ENCODE measurements at places on chromosomes 11 and 22. TPM values are rescaled to one million over a fixed set of nuclear protein-coding genes. Genes with fewer than 3 reads are reported as not detected.

CNIH2 gene
- polyA plus RNA-seq = not detected

CCDC73 gene
- not detected for polyA plus RNA-seq

DNA sequence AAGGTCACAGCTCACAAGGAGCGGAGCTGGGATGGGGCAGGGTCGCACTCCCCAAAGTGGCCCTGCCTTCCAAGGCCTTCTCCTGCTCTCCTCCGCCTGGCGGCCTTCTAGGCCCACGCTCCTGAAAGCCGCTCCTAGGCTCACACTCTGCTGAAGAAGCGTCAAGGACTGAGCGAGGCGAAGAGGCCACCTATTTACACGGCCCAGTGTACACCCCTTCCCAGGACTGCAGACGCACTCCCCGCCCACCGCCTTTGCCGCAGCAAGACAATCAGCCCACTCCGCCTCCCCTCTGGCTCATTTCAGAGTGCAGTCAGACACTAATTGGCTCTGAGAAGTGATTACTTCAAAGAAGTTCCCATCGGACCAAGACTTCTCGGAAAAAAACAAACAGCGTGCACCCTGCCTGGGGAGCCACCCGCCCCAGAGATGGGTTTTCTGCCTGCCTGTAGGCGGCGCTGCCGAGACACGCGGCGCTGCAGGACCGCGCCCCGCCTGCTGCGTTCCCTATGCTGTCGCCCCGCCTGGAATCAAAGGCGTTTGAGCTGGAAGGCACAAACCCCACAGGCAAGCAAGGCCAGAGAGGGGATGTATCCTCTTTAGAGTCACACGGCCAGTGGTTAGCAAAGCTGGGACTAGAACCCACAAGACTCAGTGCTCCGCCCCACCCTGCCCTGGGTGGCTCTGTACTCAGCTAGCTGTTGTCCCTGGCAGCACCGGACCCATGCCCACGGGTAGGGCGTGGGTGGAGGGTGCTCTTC is 414.8 kb downstream of the BUD13 start:
- no peak for DNase-seq

DDIAS gene
- 4.1 TPM for polyA plus RNA-seq

SIK3 gene
- polyA plus RNA-seq = 18.8 TPM

SLC22A25 gene
- polyA plus RNA-seq = not detected

DNA sequence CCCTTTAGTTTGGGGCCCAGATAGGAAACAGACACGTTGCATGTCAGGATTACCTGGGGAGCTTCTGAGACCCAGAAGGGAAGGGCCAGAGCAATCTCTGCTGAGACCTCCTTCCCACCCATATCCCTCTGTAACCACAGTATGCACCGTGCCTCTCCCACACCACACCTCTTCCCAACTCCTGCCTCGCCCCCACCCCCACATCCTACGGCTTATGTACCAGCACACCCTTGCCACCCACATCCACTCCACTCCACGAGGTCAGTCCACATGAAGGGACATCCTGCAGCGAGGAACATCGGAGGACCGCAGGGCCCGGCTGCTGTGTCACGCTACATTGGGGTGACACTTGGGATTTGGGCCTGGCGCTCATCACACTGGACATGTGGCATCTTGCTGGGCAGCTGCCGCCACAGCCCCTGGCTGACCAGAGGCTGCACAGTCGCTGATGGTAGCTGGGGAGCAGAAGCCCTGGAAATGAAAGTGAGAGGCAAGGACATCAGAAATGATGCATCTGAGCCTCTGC is 118.3 kb upstream of the LMO1 start:
- no peak for DNase-seq

DNA sequence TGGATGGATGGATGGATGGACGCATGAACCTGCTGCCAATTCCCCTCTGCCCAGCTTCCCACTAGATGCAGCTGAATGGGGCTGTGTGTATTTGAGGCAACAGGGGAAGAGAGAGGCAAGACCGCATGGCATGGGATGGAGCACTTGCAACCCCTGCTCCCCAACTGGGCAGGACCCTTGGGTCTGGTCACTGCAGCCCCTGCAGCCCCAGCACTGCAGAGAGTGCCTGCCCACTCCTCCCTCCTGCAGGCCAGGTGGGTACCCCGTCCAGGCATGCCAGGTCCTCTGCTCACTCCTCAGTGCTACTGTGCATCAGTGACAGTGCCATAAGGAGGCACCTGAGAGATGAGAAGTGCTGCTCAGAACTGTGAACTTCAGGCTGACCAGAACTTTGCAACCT is 40.3 kb downstream of the OSBPL5 start:
- DNase-seq = peak; percentile 61

DNA sequence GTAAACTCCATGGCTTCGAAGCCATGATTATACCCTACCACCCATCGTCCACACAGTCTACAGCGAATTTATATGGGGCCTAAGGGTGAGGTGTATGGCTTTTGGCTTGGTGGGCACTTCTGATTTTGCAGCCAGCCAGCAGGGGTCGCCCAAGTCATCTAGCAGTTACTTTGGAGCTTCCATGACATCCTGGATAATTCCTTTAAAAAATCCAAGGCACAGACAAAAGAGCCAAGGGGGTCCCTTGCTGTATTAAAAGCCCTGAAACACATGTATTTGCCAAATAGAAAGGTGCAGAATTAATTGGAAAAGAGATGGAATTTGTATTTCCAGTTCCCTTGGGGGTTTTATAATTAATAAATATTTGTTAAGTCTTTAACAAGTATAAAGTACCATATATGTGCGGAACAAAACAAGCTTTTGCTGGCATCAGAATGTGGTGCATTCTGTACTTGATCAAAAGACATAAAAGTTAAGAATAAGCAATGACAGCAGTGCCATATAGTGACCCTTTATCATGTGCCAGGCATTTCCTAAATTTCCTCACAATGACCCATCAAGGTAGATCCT is 132.8 kb upstream of the PITPNB start:
- DNase-seq = peak; percentile 71

- DNase-seq = peak; percentile 85
Observed at GRCh38 chr11:118152552-118153471, at the start of gene SCN4B. SCN4B (minus strand) TSS chr11:118152823; CDS start chr11:118152673, 150 bp downstream.

GRCh38 chr11:65468874-65469333 is 29.9 kb upstream of the MALAT1 start:
- no peak for DNase-seq

RASSF10 gene
- polyA plus RNA-seq = not detected

OR2AG2 gene
- polyA plus RNA-seq = not detected

E2F8 gene
- polyA plus RNA-seq = 0.05 TPM

CCDC34 gene
- 3.8 TPM for polyA plus RNA-seq

MN1 gene
- polyA plus RNA-seq = 2.1 TPM

DNA sequence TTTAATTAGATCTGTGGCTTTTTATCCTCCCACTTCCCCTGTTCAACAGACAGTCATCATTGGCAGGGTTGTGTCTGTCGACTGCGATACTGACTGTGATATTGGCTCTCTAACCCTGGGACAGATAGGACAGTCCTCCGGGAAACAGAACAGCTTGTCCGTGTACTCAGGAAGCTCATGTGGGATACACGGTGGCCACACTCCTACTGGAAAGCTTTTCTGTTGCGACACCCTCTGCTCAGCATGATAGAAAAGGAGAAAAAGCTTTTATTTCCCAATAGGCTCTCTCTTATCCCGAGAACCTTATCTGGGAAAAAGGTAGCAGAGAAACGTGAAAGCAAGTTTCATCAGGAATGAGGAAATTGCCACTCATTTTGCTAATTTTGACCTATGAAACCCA is 60.4 kb upstream of the HSPA8 start:
- DNase-seq = no peak

- no peak for DNase-seq
Observed at GRCh38 chr11:125147280-125147679, 17.3 kb upstream of the PKNOX2 start.

GRCh38 chr22:25888399-25889054 is 146.5 kb downstream of the MYO18B start:
- DNase-seq = no peak

PGA5 gene
- polyA plus RNA-seq = 0.10 TPM

RAB38 gene
- polyA plus RNA-seq = 2.1 TPM

- no peak for DNase-seq
Observed at GRCh38 chr11:93652679-93653078, 8.8 kb upstream of the CEP295 start.

GRCh38 chr11:102452461-102453301 is at the start of gene TMEM123:
TMEM123 (minus strand) TSS chr11:102452765; CDS start chr11:102452623, 142 bp downstream.
- DNase-seq = peak; percentile 87

GRCh38 chr11:59941091-59941490 is 2.9 kb downstream of the OOSP1 start:
- no peak for DNase-seq

DNA sequence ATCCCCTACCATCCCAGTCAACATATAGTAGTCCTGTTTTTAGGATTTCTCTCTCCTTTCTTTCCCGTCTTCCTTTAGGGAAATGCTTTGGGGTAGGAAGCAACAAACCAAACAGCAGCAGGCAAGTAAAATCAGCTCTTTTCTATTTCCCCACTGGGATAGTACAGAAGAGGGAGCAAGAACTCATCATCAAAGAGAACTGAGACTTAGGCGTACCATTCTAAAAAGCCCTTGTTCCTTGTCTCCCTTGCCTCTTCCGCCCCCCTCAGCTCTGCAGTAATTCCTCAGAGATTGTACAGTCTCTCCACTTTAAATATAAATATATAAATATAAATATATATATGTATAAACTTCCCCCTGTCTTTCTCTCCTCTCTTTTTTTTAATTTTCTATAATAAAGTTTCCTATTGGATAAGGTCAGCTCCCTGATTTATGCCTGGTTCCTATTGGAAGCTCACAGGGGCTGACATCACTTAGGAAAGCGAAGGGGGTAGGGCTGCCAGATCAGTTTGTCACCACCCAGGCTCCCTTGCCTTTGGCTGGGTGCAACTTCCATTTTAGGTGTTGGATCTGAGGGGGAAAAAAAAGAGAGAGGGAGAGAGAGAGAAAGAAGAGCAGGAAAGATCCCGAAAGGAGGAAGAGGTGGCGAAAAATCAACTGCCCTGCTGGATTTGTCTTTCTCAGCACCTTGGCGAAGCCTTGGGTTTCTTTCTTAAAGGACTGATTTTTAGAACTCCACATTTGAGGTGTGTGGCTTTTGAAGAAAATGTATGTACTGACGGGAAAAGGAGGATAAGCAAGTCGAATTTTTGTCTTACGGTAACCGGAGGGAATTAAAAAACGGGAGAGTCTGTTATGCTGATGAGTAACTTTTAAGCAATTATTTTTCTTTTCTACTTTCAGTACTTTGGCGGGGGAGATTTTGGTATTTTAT is at the start of gene CTNND1:
CTNND1 (plus strand) TSS at position 502 of the 934 bp plus-strand sequence. CDS start 29,677 bp downstream, outside the sequence.
- peak; percentile 91 for DNase-seq

DNA sequence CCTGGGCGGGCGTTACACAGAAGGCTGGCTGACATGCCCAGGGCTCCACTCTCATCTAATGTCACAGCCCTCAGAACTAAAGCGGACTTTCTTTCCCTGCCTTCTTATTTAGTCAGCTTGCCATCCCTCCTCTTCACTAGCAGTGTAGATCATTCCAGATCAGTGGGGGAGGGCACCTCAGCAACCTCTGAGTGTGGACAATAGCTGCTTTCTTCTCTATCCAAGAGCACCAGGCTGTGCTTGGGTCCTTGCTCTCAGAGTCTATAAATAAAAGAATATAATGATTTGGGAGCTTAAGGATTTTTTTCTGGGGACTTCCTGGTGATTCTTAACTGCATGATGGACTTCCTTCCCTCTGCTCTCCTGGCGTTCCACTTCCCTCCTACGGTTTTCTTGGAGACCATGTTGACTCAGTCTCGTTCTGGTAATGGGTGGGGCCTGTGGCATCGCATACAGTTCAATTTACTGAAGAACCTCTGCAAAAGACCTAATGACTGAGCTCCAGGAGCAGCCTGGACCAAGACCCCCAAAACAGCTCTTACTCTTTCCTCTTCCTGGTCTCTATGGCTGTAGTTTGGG is 2.9 kb upstream of the HMBS start:
- DNase-seq = peak; percentile 26

IFTAP gene
- polyA plus RNA-seq = 62.1 TPM

CRYBB2 gene
- 2.8 TPM for polyA plus RNA-seq

DNA sequence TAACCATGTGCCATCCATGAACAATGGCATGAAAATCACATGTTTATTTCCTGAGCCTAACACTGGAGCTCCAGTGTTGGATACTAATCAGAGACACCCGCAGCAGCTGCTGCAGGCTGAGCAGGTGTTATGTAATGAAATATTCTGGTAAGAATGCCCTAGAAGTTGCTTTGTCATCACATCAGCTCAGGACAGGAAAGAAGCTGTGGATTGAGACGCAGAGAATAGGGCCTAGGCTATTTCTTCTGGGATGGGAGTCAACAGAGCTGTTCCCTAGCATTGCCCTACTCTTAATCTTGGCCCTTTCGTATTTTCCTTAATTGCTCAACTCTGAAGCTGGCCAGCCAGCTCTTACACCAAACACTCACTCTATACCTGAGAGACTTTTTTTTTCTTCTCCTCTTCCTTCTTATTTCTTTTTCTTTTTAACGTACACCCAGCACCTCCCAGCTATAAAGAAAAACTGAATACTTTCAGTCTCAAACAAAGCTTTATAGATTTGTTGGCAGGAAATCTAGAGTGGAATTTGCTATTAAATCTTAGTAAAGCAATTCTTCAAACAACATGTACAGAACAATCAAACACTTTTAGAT is 31.9 kb downstream of the RASSF10 start:
- no peak for DNase-seq

- DNase-seq = no peak
Observed at GRCh38 chr11:41201156-41201555, 258.3 kb downstream of the LRRC4C start.

DNA sequence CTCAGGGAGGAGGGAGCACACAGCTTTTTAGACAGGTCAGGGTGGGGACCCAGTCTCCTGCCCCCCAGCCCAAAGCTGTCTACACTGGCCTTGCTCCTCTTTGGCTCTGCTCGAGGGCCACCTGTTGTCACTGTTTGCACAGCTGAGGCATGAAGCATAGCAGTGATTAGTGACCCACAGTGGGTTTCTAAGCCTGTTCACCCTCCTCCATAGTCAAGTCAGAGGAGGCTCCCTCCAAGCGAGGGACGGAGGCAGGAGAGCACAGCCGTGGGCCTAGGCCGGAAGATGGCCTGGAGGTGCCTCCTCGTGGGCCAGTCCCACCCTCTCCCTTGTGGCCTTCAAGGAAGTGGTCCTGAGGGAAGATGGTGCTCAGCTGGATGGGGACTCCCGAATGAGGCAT is 241.1 kb downstream of the GRIK4 start:
- DNase-seq = no peak

- peak; percentile 53 for DNase-seq
Observed at GRCh38 chr11:69114811-69115523, 40.8 kb upstream of the SMIM38 start.

DNA sequence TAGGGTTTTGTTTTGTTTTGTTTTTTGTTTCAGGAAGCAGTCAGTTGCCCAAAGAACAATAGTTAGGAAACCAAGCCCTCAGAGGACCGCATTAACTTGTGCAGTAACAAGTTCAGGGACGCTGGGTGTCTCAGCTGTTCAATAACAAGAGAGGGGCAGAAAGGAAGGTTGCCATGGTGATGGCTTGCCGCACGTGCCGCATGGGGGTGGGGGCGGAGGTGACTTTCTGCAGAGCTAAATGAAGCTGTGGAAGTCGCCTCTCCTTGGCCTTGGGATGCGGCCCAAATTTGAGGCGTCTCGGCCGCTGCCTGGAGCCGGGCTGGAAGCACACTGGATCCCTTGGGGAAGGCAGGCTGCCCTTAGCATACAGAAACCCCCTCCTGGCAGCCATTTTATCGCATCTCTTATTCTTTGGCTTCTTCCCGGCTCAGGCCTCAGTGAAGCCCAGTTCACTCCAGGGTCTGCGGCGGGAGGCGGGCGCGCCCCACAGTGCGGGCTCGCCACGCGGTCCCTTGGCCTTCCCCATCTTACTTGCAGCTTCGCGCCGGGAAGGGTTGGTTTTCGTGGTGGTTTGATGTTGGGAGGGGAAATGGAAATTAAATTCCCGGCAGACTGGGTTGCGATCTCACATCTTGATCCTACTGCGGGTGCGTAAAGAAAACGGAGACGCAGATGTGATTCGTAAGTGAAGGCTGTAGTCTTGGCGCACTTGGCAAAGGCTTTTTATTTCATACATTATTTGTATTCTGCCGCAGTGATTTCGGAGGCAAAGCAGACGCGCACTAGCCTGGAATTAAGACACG is 94.3 kb downstream of the SLC17A6 start:
- DNase-seq = peak; percentile 35
